ENCODE measurements at places on chromosomes 6 and 20. TPM values are rescaled to one million over a fixed set of nuclear protein-coding genes. Genes with fewer than 3 reads are reported as not detected.

The ALDH8A1 gene
- not detected for total RNA-seq

The LY6G6D gene
- total RNA-seq: not detected

The MYL9 gene
- 107 TPM for total RNA-seq

The GPX6 gene
- not detected for total RNA-seq

- no peak for DNase-seq
These were observed 384.4 kb upstream of the RNF217 start for GRCh38 chr6:124577734-124578281.

DNA sequence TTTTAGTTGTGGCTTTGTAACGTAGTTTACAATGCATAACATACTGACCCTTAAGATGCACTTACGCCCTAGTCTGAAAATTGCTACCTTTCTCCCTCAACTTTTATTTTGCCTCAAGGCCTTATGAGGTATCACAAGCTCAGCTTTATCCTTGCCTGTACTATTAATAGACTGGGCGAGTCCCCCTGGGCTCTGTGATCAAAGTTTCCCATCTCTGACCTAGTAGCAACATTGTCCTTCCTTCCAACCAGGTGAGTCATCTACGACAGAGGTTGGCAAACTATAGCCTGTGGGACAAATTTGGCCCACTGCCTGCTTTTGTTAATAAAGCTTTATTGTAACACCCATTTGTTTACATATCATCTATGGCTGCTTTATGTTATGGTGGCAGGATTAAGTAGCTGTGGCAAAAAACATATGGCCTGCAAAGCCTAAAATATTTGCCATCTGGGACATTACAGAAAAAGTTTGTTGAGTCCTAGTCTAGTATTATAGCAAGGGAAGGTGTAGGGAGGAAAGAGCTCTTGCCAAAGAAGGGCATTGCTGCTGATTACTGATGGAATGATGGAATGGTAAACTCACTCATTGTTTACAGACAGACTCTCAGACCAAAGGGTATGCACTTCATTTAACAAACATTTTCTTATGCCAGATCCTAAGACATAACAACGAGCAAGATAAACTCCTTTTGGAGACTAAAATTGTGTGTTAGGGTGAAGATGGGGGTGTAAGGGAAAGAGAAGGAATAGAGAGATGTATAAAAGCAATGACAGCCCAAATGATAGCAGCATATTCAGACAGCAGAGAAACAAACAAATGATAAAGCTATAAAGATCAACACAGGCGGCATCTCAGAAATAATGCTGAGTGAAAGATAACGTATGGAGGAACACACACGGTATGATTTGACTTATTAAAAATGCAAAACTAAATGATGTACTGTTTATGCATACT is 74.2 kb downstream of the SLC22A23 start:
- DNase-seq: no peak

DNA sequence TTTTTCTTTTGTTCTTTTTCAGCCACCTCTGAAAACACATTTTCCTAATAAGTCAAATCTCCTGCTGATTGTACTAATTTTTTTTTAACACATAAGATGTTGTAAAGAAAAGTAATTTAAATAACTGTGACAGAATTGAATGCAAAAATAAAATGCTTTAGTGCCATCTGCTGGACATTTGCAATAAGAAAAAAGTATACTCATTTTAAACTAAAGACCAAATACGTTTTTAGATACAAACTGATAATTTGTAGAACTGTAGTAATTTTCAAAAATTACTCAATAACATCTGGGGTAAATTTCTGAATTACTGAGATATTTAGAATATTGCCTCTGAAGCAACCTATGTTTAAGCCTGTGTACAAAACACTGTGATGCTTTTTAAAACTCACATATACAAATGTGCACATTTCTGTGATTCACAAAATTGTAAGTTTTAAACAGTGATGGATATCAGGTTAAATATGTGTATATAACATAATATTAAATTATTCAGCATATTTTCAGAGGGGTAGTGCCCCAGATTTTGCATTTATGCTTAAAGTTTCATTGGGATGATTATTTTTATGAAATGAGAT is 198.7 kb downstream of the RIMS1 start:
- DNase-seq: no peak

GRCh38 chr6:154532426-154532825 is 21.9 kb upstream of the CNKSR3 start:
- DNase-seq: no peak

DNA sequence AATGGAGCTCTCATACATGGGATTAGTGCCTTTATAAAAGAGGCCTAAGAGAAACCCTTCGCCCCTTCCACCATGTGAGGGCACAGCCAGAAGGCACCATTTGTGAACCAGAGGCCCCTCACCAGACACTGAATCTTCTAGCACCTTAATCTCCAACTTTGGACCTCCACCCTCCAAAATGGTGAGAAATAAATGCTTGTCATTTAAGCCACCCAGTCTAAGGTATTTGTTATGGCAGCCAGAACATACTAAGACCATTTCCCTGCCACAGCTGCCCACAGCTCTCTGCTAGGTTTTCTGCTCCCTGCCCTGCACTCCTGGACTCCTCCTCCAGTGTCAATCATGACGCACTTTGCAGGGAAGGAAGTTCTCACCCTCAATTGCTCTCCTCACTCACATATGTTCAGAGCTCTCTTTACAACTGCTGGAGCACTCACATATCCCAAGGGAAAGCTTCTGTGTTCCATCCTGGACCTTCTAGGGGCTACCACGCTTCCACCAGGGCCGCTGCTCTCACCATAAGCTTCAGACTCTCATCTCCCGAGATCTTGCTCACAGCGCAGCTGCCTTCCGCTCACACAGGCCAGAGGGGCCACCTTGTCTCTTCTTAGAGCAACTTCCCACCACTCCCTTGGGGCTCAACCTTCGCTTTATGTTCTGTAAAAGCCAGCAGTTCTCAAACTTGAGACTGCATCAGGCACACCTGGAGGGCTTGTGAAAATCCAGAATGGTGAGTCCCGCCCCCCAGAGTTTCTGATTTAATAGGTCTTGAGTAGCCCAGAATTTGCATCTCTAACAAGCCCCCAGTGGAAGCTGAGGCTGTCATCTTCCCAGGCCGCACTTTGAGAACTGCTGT is 1.6 kb upstream of the LY86 start:
- DNase-seq: no peak

GRCh38 chr6:154468760-154469159 is 41.7 kb downstream of the CNKSR3 start:
- DNase-seq: no peak

- no peak for DNase-seq
These were observed 30.7 kb downstream of the LINC00237 start for GRCh38 chr20:21075471-21075870.

- peak; percentile 60 for DNase-seq
These were observed 414.0 kb downstream of the GJA1 start for GRCh38 chr6:121849477-121849876.

GRCh38 chr20:10671221-10671918 is 2.4 kb downstream of the JAG1 start:
- peak; percentile 45 for DNase-seq

DNA sequence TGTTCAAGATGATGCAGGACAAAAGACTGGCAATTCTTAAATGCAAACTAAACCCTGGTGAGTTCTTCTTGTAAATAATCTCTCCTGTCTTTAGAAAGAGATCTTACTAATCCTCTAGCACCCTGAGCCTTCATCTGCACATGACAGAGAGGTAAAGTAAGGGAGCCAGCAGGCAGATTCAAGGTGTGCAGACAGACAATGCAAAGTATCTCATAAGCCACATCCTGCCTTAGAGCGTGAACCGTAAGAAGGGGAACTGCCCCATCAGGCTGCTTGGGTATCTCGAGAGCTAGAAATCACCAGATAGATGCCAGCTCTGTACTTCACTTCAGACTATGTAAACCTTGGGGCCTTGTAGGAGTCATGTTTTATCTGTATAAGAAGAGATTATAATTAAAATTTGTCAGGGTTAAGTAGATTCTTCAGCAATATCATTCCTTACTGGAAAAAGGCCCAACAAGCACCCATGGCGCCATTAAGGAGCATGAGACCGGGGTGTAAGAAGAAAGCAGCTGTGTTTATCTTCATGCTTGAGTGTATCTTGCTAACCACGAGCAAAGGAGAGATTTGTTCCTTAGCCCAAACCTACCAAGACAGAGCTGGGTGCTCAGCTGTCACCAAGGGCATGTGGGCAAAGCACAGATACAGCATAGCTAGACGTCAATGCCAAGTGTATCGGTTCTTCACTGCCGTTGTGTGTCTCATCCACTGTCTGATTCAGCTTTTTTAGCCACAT is 24.4 kb downstream of the CNR1 start:
- no peak for DNase-seq

GRCh38 chr6:105094133-105094640 is 85.6 kb downstream of the POPDC3 start:
- no peak for DNase-seq

DNA sequence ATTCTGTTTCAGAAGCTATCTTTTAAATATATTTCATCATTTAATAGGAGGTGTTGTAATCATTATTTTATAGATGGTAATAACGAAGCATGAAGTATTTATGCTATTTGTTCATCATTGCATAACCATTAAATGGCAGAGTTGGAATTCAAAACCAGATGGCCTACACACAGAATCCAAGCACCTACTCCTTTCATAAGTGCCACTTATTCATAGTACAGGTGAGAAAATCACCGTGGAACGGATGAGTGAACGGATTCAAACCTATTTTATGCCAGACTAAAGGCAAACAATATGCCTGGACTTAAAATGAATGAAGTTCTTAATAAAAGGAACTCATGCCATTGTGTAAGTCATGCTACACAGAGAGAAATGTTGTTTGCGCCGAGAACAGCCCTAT is 397.9 kb upstream of the ADGRB3 start:
- DNase-seq: no peak

DNA sequence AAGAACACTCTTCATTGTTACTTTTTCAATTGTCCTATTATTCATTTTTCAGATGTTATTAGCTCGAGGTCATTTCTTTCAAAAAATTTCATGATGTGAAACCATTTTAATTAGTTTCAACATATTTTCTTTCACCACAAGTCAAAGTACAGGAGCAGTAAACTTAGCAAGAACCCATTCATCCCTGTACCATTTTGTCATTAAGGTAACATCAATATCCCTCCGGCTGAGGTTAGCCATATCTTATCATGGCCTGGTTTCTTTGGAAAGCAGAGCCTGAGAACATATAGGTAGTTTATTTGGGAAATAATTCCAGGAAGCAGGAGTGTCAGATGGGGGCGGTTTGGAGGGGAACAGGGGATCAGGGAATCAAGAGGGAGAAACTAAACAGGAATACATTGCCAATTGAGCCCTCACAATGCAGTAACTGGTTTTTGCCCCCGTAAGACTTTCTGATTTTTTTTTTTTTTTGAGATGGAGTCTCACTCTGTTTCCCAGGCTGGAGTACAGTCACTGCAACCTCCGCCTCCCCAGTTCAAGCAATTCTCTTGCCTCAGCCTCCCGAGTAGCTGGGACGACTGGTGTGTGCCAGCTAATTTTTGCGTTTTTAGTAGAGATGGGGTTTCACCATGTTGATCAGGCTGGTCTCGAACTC is 83.7 kb downstream of the MKKS start:
- no peak for DNase-seq

GRCh38 chr6:107660839-107661238 is 163.3 kb downstream of the SCML4 start:
- DNase-seq: no peak

- DNase-seq: no peak
These were observed 195.3 kb downstream of the MOXD1 start for GRCh38 chr6:132205946-132206345.

DNA sequence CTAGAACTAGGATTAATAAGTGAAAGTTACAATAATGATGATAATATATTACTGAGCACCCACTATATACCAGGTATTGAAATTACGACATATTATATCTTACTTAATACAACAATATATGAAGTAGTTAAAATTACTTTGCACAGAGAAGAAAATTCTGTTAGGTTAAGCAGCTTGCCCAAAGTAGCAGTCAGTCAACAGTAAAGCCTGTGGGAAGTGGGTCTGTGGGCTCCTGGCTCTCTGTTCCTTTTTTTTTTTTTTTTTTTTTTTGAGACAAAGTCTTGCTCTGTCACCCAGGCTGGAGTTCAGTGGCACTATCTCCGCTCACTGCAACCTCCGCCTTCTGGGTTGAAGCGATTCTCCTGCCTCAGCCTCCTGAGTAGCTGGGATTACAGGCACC is 4.8 kb upstream of the GTF2H4 start:
- DNase-seq: no peak

GRCh38 chr20:46221256-46221833 is 87.0 kb downstream of the CDH22 start:
- no peak for DNase-seq

Measured in Panc1 (cell line).